ENCODE measurements at places on chromosomes 2 and 18. TPM values are rescaled to one million over a fixed set of nuclear protein-coding genes. Genes with fewer than 3 reads are reported as not detected.

The SUCLG1 gene
- 90.8 TPM for total RNA-seq

The AGXT gene
- total RNA-seq: not detected

The SESTD1 gene
- total RNA-seq: 6.4 TPM

The LYG2 gene
- total RNA-seq: not detected

The SULT1C2 gene
- total RNA-seq: not detected

The NPAS2 gene
- total RNA-seq: 8.1 TPM

The CD207 gene
- not detected for total RNA-seq

The IFT172 gene
- total RNA-seq: 19.5 TPM

The GALNT13 gene
- 0.18 TPM for total RNA-seq

The CSRNP3 gene
- total RNA-seq: 3.9 TPM

The LIPG gene
- 2.9 TPM for total RNA-seq

The TMEM17 gene
- total RNA-seq: 3.2 TPM

The ITGA6 gene
- 54.4 TPM for total RNA-seq
